ENCODE measurements at places on chromosomes 7 and 10.

GRCh38 chr10:106836933-106837663 lies 327.4 kb downstream of the SORCS1 start:
- no peak for DNase-seq

DNA sequence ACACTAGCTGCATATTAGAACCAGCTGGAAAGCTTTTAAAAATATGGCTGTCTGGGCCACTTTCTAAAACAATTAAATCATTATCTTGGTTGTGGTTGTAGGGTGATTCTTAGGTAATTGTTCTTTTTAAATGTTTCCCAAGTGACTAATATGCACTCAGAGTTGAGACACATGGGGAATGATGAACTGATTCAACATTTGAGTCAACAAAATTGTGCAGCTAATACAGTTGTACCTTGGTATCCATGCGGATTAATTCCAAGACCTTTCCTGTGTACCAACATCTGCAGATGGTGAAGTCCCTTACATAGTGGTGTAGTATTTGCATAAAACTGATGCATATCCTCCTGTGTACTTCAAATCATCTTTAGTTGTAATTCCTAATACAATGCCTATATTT lies 242.2 kb downstream of the ATRNL1 start:
- no peak for DNase-seq

DNA sequence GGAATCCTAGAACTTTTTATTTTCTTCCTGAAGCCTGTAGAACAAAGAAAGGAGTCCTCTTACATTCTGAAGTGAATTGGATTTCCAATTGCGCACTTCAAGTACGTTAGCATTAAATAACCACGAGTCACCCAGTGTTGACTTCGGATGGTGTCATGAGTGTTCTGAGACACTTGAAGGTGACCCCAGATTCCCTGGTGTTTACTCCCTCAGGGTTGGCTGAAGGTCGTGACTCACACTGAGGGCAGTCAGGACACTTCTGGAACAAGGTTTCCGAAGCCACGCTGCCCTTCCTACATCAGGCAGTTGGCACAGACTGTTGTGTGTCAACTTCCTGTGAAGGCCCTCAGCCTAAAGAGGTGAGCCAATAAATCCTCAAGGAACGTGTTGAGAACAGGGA lies 186.6 kb upstream of the CELF2 start:
- DNase-seq = no peak

DNA sequence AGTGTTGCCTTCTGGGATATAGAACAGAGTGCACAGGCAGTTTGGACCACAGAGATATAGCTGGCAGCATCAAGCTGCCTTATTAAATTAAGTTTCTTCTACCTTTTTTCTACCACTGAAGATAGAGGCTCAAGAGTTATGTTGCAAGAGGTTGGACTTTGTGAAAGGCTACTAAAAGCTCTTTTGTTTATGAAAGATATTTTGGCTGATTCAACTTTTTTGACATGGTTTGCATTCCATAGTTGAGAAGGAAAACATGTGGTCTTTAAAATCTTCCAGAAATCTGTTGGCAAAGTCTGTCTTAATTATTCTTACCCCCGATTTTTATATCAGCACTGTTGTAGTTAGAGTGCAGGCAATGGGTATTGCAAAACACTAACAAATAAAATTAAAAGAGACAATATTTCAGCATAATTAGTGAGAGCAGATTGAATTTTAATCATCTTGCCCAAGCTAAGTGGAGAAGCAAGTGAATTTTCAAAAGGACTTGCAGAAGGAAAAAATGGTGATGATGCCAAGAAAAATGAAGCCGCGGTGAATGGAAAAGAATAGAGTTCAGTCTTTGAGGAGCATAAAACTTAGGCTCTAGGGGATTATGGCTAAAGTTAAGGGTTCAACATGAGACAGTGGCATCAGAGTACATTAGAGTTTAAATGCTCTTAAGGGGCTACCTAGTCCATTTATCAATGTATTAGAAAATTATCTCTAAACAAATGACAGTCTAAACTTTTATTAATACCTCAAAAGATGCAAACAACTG lies 450.9 kb upstream of the CNTNAP2 start:
- DNase-seq = no peak

DNA sequence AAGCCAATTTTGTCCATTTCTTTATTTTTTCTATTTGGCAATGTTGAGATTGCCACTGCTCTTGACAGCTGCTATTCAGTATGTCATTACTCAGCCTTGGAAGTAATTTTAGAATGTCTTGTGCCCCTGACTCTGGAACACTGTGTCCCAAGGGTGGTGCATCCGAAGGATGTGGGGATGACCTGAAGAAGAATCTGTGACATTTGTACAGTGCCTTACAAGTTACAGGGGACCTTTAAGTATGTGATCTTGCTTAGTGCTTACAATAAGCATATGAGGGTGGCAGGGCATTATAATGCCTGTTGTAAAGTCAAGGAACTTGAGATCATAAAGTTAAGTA lies 239.5 kb downstream of the REEP3 start:
- no peak for DNase-seq

DNA sequence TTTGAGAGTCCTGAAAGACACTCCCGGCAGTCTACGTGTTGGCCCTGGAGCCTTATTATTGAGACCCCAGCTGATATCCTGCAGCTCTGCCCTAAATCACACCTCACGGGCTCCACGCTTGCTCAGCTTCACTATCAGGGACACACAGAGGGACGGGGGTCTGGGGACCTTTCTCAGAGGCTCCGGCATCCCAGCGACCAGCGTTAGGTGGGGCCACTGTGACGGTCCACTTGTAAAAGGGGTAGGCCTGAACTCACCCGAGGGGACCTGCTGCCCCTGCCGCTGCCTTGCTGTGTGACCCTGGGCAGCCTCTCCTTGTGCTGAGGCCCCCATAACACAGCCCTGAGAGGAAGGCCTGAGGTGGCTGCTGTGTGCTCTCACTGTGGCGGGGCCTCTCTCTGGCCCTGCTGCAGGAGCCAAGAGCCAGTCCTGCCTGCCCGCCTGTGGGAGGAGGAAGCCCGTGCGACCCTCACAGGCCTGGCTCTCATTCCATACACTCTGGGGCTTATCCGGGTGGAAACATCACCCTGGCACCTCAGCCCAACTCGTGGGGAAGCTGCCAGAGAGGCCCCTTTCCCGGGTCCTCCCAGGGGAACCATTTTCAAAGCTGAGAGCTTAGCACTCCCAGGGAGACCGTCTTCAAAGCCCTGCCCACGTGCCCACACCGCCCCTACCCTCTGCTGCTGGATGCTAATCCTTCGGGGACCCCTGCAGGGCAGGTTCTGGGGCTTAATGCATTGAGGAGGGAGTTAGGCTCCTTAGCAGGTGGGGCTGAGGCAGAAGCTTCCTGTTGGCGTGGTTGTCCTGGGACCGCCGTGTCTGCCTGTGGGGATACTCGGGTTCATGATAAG lies 21.7 kb downstream of the AQP1 start:
- no peak for DNase-seq

DNA sequence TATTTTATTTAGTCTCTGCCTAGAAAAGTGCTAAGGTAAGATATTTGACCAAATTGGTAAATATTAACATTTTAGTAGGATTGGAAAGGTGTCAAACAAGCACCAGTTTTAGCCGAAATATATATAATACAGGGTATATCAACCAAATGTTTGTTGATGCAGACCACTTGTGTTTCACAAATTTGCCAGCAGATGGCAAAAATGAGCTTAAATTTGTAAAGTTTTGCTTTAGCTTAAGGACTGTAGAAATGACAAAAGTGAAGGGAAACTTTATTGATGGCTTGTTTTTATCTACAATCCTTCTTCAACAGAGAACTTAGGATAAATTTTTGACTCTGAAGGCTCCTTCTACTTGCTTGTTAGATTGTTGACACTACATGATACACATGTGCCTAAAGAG lies 4.8 kb upstream of the POLR1F start:
- DNase-seq = peak; percentile 51

DNA sequence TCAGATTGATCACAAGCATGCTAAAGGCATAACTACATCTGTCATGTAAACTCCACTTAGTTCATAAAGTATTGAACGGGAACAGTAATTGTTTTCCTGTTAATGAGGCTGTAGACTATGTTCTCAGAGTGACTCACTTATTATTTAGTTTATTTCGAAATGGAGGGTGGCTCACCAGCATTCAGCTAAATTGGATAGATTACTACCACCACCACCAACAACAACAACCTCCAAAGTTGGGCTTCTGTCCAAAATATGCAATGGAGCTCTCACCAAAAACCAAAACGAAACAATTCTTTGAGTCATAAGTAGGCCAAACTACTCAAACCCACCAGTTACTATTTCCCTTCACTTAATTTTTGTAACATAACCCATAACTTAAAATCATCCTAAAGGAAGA lies 127.9 kb upstream of the NRBF2 start:
- DNase-seq = no peak

DNA sequence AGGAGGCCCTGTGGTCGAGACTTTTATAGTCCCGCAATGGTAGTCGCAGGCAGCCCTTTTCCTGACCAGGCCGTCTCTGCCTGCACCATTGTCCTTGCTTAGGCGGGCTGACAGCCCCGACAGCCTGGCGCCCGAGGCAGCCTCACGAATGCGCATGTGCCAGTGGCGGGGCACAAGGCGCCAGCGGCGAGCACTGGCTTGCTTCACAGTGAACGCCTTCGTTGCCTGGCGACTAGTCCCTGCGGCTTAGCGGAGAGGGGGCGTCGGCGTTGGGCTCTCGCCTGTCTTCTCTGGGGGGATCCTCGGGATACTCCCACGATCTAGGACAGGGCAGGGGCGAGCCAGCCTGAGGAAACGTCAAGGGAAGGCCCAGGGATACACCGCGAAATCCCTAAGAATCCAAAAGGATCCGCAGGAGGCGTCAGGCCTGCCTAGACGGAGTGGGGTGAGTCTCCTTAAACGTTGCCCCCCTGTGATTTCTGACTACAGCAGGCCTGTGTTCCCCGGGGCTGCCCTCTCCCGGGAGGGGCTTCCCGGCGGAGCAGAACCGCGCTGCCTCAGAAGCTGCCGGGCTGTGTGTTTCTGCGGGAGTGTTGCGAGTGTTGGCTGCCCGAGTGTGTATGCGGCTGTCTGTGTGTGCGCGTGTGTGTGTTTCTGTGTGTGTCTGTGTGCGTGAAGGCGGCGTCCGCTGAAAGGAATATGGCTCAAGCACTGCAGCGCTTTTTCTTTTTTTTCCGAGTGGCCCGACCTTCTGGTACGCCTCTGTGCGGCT lies 20.5 kb upstream of the ZNF273 start:
- DNase-seq = no peak

DNA sequence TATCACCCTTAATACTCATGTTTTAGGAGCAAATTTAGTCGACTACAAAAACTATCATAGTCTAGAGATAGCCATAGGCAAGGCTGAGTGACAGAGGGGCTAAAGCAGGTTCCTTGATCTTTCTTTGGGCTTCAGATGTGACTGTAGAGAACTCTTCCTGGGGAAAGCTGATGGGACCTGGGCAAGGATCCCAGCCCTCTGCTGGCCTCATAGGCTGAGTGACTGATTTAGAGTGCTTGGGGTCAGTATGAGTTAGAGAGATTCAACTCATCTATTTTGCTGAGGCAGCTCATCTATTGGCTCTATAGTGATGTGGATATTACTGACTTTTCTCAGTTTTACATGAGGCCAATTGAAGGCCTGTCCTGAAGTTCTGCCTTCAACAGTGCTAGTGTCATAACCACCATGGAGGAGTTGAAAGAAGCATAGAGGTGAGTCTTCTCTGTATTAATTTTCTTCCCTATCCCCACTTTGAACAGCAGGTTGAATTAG lies 81.6 kb downstream of the SAMD9 start:
- no peak for DNase-seq

DNA sequence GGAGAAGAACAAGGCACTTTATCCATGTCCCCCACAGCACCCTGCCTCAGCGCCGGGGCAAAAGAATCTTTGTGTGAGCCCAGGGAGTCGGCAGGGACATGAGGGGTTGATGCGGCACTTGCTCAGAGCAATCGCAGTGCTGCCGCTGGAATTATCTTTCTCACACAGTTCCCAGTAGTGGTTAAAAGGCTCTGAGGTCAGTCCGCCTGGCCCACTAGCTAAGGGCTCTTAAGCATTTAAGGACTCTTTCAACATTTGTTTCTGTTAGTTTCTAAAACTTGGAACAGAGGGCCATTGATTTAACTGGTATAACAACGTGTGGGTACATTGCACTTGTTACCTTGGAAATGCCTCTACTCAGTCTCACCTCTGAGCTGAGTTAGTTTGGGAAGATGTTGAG lies 208.0 kb upstream of the C7orf33 start:
- no peak for DNase-seq

DNA sequence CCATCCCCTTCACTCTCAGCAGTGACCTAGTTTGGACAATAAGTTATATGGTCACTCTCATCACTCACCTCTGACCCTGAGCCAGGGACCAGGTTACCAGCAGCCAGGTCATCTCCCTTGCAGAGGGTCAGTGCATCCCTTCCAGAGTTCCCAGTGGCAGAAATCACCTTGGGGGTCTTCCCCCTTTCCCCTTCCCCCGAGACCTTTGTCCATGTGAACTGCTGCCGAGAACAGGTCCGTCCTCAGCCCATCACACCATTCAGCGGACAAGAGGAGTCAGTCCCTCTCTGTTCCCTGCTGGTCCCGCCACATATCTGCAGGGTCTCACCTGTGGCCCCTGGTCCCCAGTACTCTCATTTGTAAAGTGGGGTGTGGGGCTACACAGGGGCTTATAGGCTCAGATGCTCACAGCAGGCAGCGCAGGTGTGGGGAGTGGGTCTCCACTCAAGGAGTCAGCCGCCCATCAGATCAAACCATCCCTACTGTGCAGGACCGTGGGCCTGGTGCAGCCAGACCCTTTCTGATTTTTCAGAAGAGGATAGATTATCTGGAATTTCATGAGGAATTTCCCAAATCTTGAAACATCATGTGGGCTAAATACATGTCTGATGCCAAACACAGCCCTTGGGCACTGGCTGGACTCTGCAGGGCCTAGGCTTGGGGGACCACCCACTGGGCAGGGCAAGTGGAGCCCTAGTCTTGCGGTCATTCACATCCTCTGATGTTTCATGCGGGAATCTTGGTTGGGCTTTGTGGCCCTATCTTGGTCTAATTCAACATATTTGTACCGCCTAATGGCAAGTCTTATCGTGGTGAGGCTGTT lies 6.5 kb downstream of the DEPP1 start:
- DNase-seq = no peak

GRCh38 chr10:132585732-132586722 lies 48.4 kb downstream of the INPP5A start:
- DNase-seq = no peak

GRCh38 chr10:22760025-22760424 lies 45.6 kb upstream of the PIP4K2A start:
- DNase-seq = no peak

- DNase-seq = no peak
These were observed 5.3 kb upstream of the ZNRF2 start for GRCh38 chr7:30278849-30279652.

DNA sequence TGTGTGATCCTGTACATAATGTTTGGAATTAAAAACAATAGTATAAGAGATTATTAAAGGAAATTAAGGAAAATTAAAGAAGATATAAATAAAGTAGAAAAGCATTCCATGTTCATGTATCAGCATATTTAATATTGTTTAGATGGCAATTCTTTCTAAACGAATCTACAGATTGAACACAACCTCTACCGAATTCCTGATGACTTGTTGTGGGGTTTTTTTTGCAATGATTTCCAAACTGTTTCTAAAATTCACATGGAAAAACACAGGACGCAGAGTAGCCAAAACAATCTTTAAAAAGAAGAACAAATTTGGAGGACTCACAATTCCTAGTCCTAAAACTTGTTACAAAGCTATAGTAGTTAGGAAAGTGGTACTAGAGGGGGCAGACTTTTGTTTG lies 573.4 kb upstream of the IGFBP3 start:
- no peak for DNase-seq

GRCh38 chr10:124436191-124436638 lies 13.6 kb downstream of the NKX1-2 start:
- DNase-seq = no peak

GRCh38 chr7:15720849-15721471 lies 34.5 kb upstream of the MEOX2 start:
- DNase-seq = peak; percentile 41

GRCh38 chr10:76139431-76139830 lies 708.0 kb downstream of the LRMDA start:
- DNase-seq = no peak

All from HCT116 (cell line).